ENCODE measurements at places on chromosomes 4 and X. TPM values are rescaled to one million over a fixed set of nuclear protein-coding genes. Genes with fewer than 3 reads are reported as not detected.
A peak's percentile ranks its signal among the peaks of the same experiment; 100 is the strongest.

HSFX2 gene
- total RNA-seq = 0.54 TPM

ADGRG4 gene
- 0.04 TPM for total RNA-seq

GRCh38 chr4:130393231-130393630, 1297.3 kb downstream of the C4orf33 start:
- DNase-seq = no peak

UGT2B11 gene
- total RNA-seq = not detected

SOD3 gene
- 75.2 TPM for total RNA-seq

DNA sequence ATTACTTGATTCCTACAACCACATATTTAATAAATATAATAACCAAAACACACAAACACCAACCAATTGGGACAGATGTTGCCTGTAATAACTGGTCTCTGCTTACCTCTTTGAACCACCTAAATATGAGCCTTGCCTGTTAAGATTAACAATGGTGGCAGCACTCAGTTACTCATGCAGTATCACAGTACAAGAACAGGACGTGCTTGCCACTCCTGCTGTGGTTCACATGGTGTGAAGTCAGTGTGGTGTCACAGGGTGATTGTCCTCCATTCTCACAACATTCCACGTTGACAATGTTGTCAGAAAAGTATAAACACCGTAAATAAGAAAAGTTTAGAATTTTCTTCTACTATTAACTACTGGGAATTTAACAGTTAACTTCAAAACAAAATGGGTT, 365.0 kb downstream of the PPP3CA start:
- DNase-seq = no peak

PASD1 gene
- total RNA-seq = not detected

DNA sequence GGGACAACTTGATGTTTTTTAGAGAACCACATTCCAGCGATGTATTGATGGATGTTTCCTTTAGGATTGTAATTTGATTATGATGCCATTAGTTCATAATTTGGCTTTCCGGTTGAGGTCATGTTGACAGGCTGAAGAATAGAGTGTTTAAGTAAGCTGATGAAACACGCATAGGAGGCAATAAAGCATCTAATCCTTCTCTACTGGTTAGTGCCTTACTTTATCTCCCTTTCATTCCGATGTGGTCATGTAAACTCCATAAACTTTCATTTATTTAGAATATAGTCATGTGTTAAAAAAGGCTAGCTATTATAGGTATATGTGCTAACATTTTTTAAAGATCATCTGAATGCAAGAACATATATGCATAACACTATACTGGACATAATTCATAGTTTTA, 15.0 kb downstream of the FRMPD4 start:
- DNase-seq = no peak

- DNase-seq = no peak
Measured at GRCh38 chrX:151754047-151754429, 19.5 kb downstream of the CNGA2 start.

GRCh38 chr4:20042769-20043168, 208.9 kb upstream of the SLIT2 start:
- DNase-seq = no peak

TREX2 gene
- not detected for total RNA-seq

DUX4 gene
- not detected for total RNA-seq

SPIN4 gene
- 0.76 TPM for total RNA-seq

GRCh38 chrX:12327836-12328235, 189.6 kb downstream of the FRMPD4 start:
- DNase-seq = no peak

SHROOM2 gene
- total RNA-seq = 0.83 TPM

SPANXC gene
- not detected for total RNA-seq

C4orf36 gene
- 0.61 TPM for total RNA-seq

ADH7 gene
- total RNA-seq = not detected

DNA sequence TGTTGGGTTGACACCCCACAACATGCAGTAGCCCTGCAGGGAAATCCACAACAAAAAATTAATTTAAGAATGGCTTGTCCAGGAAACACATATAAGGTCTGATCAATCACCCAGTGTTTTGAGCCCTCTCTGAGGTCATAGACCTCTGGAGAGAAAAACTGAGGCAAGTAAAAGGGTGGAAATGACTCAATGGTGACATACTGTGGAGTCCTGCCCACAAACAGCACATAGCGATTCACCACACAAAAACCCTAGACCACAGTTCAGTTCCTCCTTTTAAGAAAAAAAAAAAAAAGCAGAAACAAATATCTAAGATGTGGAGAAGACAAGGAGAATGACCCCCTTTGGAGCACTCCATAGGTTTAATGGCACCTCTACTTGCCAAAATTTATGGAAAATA, 2691.0 kb downstream of the PCDH7 start:
- DNase-seq = no peak

LONRF3 gene
- 1.3 TPM for total RNA-seq

- DNase-seq = peak; percentile 48
Measured at GRCh38 chrX:132022967-132023895, at the start of gene STK26. TSS of gene STK26 (plus strand) at chrX:132023302. CDS start at chrX:132023618, 316 bp downstream.

DNA sequence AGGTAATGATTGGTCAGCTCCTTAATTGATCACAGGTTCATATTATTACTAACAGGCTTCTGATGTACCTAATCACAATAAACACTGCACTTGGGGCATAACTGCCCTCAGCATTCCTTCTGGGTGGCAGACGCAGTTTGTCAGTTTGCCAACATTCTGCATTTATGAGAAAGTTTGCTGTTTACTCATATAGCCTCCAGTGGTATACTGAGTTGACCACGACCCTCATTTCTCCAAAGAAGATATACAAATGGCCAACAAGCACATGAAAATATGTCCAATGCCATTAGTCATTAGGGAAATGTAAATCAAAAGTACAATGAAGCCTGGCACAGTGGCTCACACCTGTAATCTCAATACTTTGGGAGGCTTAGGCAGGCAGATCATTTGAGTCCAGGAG, 26.3 kb downstream of the EFHC2 start:
- no peak for DNase-seq

HTN1 gene
- not detected for total RNA-seq

DNA sequence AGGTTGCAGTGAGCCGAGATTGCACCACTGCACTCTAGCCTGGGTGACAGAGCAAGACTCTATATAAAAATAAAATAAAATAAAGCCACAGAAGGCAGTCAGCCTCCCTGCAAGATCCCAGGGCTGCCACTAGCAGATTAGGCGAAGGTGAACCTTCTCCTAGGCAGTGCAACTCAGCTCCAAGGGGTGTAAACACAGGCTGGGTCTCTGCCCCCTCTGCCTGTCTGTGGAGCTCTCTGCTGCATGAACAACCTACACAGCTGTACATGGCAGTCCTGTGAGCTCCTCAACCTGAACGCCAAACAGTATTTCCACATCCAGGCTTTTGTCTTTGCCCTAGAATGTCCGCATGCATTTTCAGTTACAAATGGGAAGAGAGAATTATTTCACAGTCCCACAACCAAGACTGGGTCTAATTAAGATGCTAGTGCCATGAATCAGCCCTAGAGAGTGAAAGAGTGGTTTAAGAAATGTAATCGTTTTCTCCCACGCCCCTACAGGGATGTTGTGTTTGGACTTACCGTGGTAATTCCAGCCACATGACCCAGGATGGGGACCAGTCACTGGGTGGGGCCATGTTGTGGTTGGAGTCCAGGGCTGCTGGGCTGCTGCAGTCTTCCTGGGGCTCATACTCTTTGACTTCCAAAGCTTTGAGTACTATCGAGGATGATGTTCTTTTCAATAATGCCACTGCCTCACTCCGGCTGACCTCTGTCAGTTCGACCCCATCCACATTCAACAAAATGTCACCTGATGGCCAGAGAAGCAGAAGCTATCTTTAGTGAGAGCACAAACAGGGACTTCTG, 99.0 kb downstream of the FIP1L1 start:
- peak; percentile 17 for DNase-seq

GAGE2A gene
- not detected for total RNA-seq

GRCh38 chrX:84188320-84188834, 378 bp upstream of the RPS6KA6 start:
- DNase-seq = peak; percentile 5

P2RY8 gene
- total RNA-seq = 10.5 TPM

TCEAL7 gene
- 2.4 TPM for total RNA-seq

GRCh38 chr4:64582492-64582891, 173.2 kb upstream of the TECRL start:
- DNase-seq = no peak

DNA sequence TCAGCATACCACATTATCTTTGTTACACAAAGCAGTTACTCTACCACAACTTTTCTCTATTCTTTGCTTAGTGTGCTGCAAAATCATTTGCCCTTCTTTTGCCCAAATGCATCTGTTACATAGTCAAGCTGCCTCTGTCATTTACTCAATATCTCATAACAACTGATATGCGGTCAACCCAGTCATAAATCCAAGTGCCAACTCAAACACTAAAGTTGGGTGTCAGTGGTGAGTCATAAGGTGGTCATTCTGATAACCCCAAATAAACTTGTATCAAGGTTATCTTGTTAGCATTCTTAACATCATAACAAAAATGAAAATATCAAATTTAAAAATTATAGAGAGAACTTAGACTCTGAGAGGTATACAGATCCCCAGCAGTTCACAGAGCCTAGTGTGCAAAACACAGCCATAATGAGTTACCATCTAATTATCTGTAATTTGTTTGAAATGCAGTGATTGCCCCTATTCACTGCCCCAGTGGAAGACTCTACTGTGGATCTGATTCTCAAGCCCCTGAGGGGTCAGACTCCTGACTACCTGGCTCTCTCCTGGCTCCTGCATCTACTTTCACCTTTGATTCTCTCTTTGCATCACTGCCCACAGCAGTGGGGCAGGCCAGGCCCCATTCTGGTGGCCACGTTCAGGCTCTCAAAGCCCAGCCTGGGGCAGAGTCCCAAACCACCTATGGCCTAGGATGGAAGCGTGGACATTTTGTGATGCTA, 29.2 kb downstream of the TBC1D9 start:
- DNase-seq = no peak

SCD5 gene
- total RNA-seq = 1.4 TPM

NIPAL1 gene
- total RNA-seq = 0.31 TPM

DNA sequence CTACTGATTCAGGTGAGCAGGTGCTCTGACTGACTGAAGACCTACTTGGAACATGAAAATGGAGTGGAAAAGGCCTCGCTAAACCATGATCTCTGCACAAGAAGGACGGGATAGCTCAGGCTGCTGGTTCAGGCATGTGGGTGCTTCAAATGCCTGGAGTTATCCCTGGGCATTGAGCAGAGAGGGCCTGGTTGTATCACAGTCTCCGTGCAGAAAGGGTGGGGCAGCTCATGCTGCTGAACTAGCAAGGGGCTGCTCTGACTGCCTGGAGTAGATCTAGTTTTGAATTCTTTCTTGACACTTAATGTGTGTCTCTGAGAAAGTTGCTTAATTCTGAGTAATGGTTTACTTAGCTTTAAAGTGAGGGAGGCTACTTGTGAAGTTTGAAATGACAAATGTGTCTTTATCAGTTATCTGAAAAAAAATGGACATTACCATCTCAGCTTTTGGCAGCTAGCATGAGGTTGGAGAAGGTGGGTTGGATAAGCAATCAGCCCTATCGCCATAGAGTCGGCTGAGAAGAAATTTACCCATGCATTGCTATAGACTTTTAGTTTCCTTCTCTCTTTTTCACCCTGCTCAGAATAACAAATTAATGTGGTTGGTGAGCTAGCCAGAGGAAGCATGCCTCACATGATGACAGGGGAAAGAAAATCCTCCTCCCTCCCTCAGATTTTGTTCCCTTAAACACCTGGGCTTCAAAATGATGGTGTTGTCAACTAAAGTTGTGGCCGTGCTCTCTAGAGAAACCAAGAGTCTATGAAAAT, 832.4 kb downstream of the STIM2 start:
- no peak for DNase-seq

DNA sequence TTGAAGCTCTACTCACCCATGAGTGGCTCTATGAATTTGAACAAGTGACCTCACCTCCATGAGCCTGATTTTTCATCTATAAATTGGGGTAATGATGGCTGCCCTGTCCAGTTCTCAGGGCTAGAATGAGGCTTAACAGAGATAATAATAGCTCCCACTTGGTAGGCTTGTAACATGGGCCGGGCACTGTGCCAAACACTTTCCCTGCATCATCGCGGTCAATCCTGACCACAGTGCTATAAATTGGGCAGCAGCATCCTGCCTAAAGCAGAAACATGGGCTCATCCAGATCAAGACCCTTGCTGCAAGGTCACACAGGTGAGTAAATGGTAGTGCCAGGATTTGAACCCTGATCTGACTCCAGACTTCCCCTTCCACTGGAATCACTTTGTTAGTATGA, 12.8 kb downstream of the APLN start:
- DNase-seq = no peak

DNA sequence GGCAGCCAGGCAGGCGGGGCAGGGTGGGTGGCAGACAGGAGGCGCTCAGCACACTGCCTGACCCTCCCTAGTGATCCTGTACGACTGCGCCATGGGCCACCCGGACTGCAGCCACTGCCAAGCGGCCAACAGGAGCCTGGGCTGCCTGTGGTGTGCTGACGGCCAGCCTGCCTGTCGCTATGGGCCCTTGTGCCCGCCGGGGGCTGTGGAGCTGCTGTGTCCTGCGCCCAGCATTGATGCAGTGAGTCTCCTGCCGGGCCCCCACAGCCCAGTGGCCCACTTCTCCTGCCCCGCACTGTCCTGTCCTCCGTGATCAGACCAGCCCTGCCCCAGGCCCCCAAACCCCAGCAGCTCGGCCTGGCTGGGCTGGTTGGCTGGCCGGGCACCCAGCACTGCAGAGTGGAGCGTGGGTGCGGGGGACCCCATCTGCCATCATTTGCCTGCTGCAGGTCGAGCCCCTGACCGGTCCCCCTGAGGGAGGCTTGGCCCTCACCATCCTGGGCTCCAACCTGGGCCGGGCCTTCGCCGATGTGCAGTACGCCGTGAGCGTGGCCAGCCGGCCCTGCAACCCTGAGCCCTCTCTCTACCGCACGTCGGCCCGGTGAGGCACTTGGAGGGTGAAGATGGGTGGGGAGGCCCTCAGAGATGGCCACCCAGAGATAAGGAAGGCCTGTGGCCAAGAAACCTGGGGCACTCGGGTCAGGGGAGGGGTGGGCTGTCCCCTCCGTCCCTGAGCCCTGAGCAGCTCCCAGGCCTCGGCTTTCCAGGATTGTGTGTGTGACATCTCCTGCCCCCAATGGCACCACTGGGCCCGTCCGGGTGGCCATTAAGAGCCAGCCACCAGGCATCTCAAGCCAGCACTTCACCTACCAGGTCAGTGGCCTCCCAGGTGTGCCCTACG, 7.6 kb downstream of the PLXNB3 start:
- DNase-seq = peak; percentile 13

ABCE1 gene
- total RNA-seq = 46.3 TPM

GRCh38 chrX:19794690-19795089, 92.7 kb downstream of the SH3KBP1 start:
- no peak for DNase-seq
